ENCODE measurements at places on chromosomes 13 and 19.
A peak's percentile ranks its signal among the peaks of the same experiment; 100 is the strongest.

DNA sequence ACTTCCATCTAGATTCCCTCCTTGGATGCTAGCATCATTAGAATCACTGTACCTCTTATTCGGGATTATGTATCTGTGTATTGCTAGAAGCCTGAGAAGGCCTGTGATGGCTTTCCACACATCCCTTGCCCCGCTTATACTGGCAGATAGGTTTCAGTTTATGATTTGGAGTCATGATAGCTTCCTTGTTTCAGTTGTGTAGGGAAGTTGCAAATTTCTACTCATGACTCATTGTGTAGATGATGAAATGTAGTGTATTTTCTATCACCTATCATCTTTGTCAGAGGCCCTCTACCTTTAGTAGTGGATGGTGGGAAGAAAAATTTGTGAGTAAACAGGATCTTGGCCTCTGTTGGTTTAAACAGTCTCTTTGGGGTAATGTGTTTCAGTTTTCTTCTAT lies 165.2 kb downstream of the GGACT start:
- DNase-seq, result no peak

GRCh38 chr13:37869756-37870488 lies at the start of gene TRPC4:
TSS of gene TRPC4 (minus strand) at chr13:37869772. CDS start at chr13:37783333, 86,439 bp downstream.
- DNase-seq, result peak; percentile 38

DNA sequence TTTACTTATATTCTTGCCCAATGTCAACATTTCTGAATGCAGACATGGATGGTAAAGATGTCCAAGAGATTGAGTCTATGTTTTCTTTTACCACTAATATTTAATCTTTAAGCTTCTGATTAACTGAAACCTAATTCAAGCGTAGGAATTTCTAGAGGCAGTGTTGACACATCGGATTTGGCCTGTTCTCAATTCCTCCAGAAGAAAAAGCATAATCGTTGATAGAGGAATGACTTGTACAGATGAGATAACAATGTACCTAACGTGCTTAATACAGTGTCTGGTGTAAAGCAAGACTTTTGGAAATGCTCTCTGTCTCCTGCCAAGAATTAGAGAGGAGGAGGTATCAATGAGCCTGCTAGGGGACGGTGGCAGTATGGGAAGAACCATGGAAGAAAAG lies 35.2 kb downstream of the SLC15A1 start:
- no peak for DNase-seq

- DNase-seq, result no peak
These were observed 3.0 kb upstream of the NCCRP1 start for GRCh38 chr19:39193803-39194202.

GRCh38 chr13:89923736-89924135 lies 1423.8 kb upstream of the MIR17HG start:
- no peak for DNase-seq

- DNase-seq, result no peak
These were observed 249.1 kb downstream of the GPC5 start for GRCh38 chr13:91647361-91647990.

DNA sequence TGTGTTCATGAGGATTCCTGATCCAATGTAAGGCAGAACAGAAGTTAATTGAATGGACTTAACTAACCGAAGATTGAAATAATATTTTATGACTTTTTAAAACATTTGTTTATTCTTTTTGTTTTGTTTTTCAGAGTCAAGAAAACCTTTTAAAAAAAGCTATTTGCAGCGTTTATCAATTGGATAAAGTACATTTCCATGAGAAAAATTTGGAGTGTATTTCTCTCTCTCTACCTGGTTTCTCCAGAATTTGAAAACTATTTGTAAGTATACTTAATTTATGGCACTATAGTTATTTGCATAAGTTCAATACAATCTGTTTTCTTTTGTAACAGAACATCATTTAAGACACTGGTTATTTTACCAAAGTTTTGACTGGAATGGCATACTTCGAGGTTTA lies 208.0 kb upstream of the UBL3 start:
- DNase-seq, result no peak

DNA sequence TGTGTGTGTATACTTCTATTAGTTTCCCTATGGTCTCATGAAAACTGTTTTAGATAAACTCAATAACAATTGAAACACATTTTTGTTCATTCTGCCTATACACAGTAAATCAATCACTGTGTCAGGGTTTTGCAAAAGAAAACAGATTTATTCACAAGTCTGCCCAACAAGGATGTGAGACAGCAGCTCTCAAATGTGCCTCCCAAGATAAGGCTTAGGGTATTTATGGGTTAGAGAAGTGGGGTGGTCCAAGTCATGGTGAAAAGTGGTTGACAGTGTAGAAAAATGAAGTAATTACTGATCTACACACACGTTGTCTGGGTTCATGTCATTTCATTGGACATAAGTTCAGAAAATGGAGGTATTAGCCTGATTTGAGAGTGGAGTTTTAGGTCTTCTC lies 844.6 kb downstream of the SLITRK6 start:
- no peak for DNase-seq

GRCh38 chr13:21402586-21403307 lies 56.4 kb downstream of the ZDHHC20 start:
- DNase-seq, result no peak

DNA sequence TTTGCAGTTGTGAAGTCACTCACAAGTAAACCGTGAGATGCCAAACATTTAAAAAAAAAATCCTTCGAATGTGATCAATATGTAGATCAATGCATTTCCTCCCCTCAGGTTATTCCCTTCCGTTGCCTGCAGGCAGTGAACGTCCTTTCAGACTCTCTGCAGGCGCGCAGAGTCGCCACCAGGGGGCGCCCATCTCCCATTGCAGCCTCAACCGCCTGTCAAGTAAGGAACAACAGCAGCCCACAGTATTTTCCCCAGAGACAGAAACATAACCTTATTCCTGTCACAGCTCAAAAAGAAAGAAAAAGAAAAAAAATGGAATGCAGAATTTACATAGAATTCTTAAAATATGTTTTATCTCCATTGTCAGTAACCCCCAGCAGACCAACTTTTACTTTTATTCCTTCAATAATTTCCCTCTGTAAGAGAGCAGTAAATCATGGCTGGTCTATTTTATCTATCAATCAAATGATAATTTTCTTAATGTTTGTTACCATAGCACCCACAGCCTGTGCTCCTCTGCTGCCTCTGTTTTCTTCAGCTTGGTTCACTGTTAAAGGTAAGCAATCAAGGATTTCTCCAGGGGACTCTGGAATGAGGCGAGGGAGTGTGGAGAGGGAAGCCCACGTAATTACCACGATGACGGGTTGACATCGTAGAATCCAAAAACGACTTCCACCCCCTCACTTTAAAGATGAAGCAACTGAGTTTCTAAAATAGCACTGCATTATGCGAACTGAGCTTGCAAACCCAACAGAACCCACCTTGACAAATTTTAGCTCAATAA lies 637.6 kb upstream of the ARGLU1 start:
- DNase-seq, result peak; percentile 75

Measured in NCI-H1436 (cell line).